ENCODE measurements at places on chromosomes 3 and 15. TPM values are rescaled to one million over a fixed set of nuclear protein-coding genes. Genes with fewer than 3 reads are reported as not detected.

GRCh38 chr15:47477341-47477740 is 240.0 kb upstream of the SEMA6D start:
- no peaks in the 10 kb centered on the region for H3K36me3 ChIP-seq
- no peak for DNase-seq
- no peak overlapping the region for H3K4me3 ChIP-seq
- no peaks in the 10 kb centered on the region for H3K4me1 ChIP-seq

DNA sequence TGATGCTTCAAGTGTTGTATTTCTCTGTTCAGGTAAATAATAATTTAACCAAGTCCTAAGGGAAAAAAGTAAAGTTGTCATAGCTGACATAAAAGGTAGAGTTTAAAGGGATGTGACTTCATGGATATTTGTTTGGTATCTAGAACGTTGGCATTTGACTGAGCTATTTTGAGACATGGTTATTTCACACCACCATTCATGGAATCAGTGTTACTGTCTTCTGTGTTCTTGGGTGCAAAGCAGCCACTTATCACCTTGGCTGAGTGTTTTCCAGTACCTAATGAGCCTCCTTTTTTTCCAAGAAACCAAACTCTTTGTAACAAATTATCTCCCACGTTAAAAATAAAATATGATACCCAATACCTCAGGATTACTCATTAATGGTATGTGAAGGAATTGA is 155.8 kb downstream of the GHSR start:
- DNase-seq: no peak
- H3K36me3 ChIP-seq: peaks cover 4% of the 10 kb centered on the region
- no peak overlapping the region for H3K4me3 ChIP-seq
- no peaks in the 10 kb centered on the region for H3K4me1 ChIP-seq

GRCh38 chr3:105527949-105528348 is 161.2 kb downstream of the ALCAM start:
- no peaks in the 10 kb centered on the region for H3K36me3 ChIP-seq
- no peak overlapping the region for H3K27ac ChIP-seq
- no peaks in the 10 kb centered on the region for H3K27me3 ChIP-seq
- DNase-seq: no peak
- H3K4me1 ChIP-seq: peaks cover 6% of the 10 kb centered on the region
- no peak overlapping the region for H3K4me3 ChIP-seq

- no peak overlapping the region for H3K27ac ChIP-seq
- no peak overlapping the region for H3K4me3 ChIP-seq
- no peaks in the 10 kb centered on the region for H3K36me3 ChIP-seq
- no peaks in the 10 kb centered on the region for H3K27me3 ChIP-seq
- DNase-seq: no peak
- no peaks in the 10 kb centered on the region for H3K4me1 ChIP-seq
These were observed 47.3 kb downstream of the SSUH2 start for GRCh38 chr3:8597219-8597853.

DNA sequence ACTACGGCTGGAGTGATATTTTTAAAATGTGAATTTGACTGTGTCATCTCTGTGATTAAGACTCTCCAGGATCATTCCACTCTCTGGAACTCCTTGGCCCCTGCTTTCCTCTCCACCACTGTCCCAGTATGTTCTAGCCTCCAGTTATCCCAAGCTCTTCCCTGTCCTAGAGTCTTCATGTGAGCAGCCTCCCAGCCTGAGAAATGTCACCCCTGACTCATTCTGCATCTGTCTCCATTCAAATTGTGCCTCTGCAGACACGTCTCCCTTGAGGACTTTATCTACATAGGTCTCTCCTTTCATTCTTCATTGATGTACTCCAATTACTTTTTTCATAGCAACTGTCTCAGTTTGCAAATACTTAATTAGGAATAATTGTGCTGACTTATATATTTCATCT is 317.7 kb upstream of the ADAMTS9 start:
- no peaks in the 10 kb centered on the region for H3K36me3 ChIP-seq
- no peaks in the 10 kb centered on the region for H3K4me1 ChIP-seq
- H3K4me3 ChIP-seq: no peak overlapping the region
- no peak overlapping the region for H3K27ac ChIP-seq
- DNase-seq: no peak
- H3K27me3 ChIP-seq: no peaks in the 10 kb centered on the region

- H3K27me3 ChIP-seq: no peaks in the 10 kb centered on the region
- H3K4me1 ChIP-seq: no peaks in the 10 kb centered on the region
- peaks cover 7% of the 10 kb centered on the region for H3K36me3 ChIP-seq
- no peak overlapping the region for H3K27ac ChIP-seq
These were observed 69.0 kb downstream of the NME9 start for GRCh38 chr3:138260611-138261010.

DNA sequence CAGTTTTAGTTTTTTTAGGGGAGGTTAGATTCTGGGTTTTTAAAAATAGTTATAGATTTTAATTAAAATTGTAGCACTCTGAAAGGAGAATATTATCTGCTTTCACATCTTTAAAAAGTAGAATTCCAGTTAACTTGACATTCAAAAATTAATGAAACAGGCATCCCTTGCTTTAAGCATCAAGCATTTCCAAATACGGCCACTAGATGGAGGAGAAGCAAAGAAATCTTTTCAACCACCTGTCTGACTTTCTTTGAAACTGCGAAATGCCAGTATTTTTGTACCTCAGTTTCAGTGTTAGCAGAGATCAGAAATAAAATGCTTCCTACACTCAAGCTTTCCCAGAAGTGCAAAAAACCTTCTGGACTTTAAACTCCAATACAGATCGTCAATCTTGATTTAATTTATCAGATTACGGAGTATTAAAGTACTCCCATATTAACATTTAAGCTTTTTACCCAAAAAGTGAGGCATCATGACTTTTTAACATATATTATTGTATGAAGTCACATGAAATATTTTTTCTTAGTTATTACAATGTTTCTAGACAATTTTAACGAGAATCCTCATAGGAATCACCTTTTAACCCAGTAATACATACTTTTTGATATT is 153.3 kb downstream of the P3H2 start:
- DNase-seq: peak; percentile 88
- no peak overlapping the region for H3K27ac ChIP-seq

DNA sequence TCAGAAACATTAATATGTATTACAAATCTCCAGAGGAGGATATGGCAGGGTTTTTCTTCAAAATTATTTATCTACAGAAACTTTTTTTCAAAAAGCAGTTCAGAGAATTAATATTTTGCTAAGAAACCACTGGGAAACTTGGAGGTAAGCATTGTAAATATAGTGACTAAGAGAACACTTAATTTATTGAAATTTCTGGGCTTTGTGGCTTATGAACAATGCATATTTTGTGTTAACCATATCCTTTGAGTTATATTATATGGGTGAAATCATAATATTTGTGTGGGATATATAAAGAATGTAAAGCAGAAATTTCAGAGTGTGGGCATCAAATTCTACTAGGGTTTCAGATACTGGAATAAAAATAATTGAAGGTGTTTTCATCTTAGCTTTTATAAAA is 1059.2 kb downstream of the ZPLD1 start:
- H3K36me3 ChIP-seq: no peaks in the 10 kb centered on the region
- no peak overlapping the region for H3K4me3 ChIP-seq
- no peak for DNase-seq
- H3K27me3 ChIP-seq: no peaks in the 10 kb centered on the region
- no peaks in the 10 kb centered on the region for H3K4me1 ChIP-seq

- no peak for DNase-seq
- no peaks in the 10 kb centered on the region for H3K36me3 ChIP-seq
- H3K27me3 ChIP-seq: no peaks in the 10 kb centered on the region
- H3K4me1 ChIP-seq: no peaks in the 10 kb centered on the region
- H3K4me3 ChIP-seq: no peak overlapping the region
These were observed 44.3 kb upstream of the APEH start for GRCh38 chr3:49629866-49630265.

- no peak overlapping the region for H3K4me3 ChIP-seq
- H3K36me3 ChIP-seq: no peaks in the 10 kb centered on the region
These were observed 265.8 kb upstream of the ZNF717 start for GRCh38 chr3:76051145-76051544.

The PSMD6 gene
- 108 TPM for total RNA-seq
